Esophagus mucosa (tissue), 1 donor: ENCODE measurements at places on chromosomes 7 and 10. TPM values are rescaled to one million over a fixed set of nuclear protein-coding genes. Genes with fewer than 3 reads are reported as not detected.

DNA sequence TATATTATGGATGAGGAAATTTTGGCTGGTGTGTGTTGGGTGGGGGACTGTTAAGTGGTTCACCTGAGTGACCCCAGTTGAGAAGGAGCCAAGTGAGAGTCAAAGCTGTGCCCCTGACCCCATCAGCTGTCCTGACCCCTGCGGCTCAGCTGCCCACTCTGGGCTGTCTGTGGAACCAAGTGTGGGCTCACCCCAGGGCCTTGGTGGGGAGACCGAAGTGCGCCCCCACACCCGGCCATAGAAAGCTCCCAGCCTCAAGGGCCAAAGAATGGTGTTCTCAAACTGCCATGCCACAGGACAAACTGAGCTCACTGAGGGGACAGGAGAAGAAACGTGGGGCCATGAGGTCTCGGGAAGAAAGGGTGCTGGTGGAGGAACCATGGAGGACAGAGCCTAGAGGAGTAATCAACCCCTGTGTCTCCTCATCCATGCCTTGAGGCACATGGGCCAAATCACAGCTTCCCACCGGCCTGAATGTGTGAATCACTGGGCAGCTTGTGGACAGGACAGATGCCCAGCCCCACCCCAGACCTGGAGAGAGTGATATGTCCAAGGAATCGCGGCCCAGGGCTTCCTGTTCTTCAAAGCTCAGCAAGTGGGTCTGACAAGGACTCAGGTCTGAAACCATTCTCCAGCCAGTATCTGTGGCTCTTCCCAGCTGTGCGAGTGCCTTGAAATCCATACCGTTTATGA, 86.2 kb upstream of the CACUL1 start:
- ATAC-seq = no peak

DNA sequence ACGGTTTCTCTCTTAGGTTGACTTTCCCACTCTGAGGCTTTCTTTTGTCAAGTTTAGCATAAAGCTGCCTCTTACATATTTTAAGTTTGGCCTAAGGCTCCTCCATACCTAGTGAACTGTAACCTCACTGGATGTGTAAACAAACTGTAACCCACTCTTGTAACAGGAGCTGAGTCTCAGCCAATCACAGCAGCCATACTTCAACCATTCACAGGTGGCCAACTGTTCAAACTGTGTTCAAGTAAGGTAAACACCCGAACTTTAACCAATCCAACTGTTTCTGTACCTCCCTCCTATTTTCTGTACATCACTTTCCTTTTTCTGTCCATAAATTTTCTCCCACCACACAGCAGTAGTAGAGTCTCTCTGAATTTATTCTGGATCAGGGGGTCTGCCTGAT, 7.7 kb upstream of the NRBF2 start:
- no peak for ATAC-seq

DNA sequence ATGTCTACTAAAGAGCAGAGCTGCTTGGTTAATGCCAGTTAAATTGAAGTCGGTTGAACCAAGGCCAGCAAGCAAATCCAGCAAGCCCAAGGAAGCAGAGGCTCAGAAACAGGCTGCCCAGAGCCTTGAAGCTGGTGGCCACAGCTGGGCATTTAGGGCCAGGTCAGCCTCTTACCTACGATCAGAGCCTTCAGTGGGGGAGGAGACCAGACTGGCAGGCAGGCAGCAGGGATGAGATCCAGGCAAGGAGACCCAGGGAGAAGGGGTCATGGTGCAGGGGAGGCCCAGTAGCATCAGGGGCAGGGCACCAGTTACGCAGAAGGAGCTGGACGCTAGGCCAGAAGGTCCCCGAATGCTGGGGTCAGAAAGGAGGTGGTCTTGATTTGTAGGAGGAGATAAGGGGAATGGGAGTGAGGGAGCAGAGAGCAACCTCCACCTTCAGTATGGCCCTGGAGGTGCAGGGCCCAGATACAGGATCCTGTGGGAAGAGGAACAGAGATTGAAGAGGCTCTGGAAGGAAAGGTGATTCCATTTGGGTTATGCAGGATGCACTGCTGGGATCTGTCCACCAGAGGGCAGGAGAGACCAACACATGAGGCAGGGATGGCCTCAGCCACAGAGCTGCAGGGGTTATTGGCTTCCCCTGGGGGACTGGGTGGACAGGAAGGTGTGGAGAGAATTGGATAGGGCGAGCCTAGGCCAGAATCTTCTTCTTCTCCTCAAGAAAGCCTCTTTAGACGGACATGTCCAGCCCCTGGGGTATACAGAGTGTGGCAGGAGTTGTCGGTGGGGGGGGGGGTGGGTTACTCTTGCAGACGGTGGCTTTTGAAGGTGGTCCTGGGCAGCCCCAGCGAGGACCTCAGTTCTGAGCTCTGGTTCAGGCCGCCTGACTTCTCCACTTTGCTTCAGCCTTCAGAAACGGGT, 132.6 kb upstream of the PODXL start:
- ATAC-seq = peak; percentile 77

DNA sequence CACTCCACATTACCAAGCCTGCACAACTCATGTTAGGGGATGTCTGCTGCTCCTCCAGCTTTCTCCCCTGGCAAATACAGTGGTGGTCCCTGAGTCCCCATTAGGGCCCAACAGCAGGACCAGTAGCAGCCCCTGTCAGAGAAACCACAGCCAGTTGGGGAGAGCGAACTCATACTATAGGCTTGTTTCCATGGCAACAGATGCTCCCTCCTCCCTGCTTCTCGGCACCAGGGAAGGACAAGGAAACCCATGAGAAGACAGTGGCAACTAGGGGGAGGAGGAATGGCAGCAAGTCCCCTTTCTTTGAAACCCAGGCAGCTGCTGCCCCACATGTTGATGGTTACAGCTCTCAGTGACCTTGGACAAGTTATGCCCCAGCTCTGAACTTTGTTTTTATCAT, 326.4 kb downstream of the KCNMA1 start:
- no peak for ATAC-seq

- peak; percentile 84 for ATAC-seq
Measured at GRCh38 chr10:110893559-110894179, 21.9 kb downstream of the PDCD4 start.

- ATAC-seq = peak; percentile 49
Measured at GRCh38 chr7:155258226-155258560, 39.5 kb upstream of the INSIG1 start.

DNA sequence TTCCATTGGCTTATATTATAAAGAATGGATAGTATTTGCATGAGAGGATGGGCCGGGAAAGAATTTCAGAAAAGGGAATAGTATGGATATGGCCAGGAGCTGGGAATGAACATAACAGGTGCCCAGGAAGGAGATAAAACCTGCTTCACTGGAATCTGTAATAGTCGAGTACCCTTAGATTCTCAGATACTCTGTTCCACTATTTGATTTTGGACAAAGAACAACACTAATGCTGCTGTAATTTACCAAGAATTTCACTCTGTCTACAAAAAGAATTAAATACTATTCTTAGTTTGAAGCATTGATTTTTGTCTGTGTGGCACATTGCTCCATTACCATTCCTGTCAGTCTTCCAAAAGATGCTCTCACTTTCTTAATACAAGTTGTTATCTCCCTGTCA, 718.2 kb upstream of the LRRN3 start:
- no peak for ATAC-seq

SUN3 gene
- not detected for total RNA-seq

DNA sequence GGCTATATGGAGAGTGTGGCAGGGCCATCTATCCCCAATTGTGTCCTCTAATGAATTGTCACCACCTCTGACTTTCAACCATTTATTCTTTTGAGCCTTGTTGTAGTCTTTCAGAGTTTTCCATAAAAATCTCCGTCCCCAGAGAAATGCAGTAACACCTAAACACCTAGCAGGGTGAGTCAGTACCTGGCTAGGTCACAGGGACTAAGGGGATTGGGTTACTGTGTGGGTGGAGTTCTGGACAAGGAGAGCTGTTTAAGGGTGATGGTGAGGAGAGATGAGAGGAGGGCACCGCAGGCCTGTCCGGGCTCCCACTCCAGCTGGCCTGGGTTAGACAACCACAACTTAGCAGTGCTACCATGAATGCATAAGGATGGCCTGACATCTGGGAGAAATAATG, 186.2 kb upstream of the LYZL1 start:
- ATAC-seq = no peak

GRCh38 chr7:90298145-90299038, 22.7 kb downstream of the FAM237B start:
- ATAC-seq = peak; percentile 84

GRCh38 chr10:91144961-91145360, 75.5 kb upstream of the PCGF5 start:
- no peak for ATAC-seq

DNA sequence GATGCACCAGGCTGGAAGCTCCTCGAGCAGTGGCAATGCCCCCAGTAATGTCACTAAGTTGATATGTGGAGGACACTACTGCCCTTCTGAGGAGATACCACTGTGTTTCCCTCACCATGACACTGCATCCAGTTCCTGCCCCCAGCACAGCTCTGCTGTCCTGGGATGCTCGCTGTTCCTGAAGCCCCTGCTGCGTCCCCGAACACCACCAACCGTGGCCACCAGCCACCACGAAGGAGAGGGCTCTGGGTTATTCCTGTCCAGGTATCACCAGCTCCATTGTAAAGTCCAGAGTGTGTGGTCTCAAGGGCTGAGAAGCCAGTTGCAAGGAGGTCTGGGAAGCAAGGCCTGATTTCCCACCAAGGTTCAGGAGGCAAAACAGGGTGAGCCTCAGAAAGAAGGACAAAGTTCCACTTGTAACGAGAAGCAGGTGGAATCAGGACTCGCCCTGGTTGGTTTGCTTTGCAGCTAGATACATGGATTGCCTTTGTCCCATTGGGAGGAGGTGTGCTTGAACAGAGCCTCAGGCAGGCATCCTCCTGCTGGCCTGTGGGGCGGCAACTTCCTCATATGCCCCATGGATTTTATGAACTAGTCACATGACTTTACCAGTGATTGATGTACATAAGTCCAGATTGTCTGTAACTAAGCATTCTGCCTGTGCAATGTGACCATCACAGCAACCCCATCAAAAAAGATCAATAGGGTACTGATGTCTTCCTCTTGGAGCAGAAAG, 427.0 kb upstream of the VSTM2A start:
- ATAC-seq = no peak

CCL24 gene
- total RNA-seq = 0.56 TPM

IGF2BP3 gene
- total RNA-seq = 3.9 TPM

TPK1 gene
- 2.0 TPM for total RNA-seq

OR2A1 gene
- total RNA-seq = not detected

DNA sequence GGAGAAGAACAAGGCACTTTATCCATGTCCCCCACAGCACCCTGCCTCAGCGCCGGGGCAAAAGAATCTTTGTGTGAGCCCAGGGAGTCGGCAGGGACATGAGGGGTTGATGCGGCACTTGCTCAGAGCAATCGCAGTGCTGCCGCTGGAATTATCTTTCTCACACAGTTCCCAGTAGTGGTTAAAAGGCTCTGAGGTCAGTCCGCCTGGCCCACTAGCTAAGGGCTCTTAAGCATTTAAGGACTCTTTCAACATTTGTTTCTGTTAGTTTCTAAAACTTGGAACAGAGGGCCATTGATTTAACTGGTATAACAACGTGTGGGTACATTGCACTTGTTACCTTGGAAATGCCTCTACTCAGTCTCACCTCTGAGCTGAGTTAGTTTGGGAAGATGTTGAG, 208.0 kb upstream of the C7orf33 start:
- no peak for ATAC-seq

OR2A12 gene
- total RNA-seq = not detected

DNA sequence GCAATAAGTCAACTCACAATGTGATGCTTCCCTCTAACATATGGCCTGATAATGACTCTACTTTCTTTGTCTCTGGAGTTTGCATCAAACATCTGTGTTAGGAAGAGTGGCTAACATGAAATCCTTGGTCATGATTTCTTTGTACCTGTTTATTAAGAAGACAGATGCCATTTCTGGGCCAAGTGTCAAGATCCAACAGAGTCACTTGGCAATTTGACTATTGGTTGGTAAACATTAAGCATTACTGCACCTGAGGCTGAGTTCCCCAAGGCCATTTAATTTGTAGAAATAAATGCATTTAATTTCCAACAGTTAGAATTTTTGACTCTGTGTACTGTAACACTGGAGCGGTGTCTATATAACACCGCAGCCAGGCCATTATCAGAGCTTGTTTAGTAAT, 403.7 kb downstream of the GALNT17 start:
- ATAC-seq = no peak

MMD2 gene
- not detected for total RNA-seq

DNA sequence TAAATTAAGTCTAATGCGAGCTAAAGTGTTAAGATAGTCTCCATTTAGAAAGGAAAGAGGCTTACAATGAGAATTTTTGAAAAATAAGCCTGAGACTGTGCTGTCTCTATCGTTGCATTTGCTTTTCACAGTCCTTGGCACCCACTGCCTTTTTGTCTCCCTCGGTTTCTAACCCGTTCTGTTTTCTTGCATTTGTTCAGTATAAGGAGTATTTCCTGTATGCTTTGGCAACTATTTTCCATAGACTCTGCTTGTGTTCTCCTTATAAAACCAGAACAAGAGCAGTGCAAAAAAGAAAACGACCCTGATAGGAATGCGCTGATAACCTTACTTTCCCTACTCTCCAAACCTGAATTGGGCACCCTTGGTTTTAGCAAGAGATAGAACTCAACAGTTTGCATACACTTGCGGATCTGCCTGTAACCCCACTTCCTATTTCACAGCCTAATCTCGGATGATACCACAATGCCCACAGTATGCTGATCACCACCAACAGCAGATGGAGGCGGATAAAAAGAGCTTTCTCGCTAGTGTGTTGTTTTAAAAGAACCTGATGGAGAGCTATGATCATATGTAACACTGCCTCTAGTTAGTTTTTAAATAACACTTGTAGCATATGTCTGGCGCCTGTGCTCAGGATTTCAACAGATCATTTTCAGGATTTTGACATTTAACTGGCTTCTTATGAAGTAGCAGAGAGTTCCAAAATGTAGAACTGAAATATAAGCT, 1.6 kb upstream of the ARHGAP12 start:
- ATAC-seq = no peak

GRCh38 chr10:93695740-93696139, 6.7 kb downstream of the FRA10AC1 start:
- ATAC-seq = no peak

- ATAC-seq = no peak
Measured at GRCh38 chr7:20288036-20288435, 42.7 kb upstream of the ITGB8 start.

AGBL3 gene
- 0.84 TPM for total RNA-seq

DNA sequence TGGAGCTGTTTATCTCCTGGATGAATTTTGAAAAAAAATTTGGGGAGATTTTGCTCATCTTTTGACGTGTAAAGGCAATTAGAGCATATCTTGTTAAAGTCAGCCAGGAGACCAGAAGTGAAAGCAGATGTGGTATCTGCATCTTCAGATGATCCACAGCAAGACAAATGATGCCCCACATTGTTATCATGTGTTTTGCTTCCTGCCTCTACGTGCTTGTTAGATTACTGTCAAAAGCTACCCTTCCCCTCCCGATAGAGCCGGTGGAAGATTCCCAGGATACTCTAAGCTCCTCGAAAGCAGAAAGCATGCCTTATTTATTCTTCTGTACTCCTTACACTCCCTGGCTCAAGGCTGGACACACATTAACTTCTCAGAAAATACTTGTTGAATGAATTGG, 12.9 kb downstream of the COL17A1 start:
- ATAC-seq = no peak
